ENCODE measurements at places on chromosomes 7 and 10.

DNA sequence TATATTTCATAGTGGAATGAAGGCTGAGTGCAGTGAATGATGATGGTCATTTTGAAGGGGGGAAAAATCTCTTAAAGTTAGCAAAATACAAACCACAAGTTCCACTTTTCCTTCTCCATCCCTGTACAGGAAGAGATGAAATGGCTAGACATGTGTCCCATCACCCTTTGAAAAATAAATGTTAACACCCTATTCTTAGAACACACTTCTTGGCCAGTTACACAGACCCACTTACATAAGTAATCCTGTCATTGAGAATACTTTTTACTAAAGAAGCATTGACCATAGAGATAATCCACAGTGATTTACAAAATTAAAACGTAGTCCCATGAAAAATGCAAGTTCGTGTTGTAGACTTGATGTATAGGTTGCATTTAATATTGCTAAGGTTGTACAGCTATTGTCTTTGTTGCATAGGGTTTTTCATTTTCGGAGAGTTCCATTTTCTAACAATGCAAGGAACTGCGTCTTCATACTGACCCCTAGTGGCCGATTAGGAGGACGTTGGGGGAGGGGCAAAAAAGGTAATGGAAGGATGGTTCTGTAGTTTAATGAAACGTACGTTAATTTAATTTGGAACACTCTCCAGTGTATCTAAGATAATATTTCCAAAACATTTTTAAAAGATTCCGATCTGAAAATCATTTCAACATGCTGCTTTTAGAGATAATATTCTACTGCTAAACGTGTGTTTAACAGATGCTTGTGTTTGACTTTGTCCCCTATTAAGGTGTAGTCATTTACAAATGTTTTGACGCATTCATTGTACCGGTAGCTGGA is 60.9 kb downstream of the ARMC3 start:
- DNase-seq, result peak; percentile 71

DNA sequence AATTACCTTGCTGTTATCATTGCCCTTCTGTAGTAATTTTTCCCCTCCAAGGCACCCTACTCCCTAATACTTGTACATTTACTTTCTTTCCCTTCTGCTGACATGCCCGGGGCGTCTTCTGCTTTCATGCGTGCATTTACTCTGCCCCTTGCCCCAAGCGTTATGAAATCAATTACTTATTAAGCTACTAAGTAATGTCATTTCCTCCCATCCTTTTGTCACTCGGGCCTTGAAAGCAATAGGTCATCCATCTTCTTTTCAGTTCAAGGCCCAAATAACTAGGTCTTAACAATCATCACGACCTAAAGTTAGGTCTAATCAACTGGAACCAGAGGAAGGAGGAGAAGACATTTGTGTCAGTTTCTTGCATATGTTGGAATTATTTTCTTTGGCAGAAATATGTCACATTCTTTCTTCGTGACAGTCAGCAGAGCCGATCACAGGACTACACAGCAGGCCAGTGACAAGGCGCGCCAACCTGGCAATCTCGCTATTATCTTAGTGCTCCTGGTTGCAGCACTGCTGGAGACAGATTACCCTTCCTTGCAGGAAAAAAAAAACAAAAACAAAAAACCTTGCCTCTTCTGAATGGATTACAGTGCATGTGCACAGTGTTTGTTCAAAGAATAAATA is 179.2 kb downstream of the RELN start:
- DNase-seq, result no peak

GRCh38 chr7:110442381-110442837 is 648.5 kb upstream of the LRRN3 start:
- no peak for DNase-seq

DNA sequence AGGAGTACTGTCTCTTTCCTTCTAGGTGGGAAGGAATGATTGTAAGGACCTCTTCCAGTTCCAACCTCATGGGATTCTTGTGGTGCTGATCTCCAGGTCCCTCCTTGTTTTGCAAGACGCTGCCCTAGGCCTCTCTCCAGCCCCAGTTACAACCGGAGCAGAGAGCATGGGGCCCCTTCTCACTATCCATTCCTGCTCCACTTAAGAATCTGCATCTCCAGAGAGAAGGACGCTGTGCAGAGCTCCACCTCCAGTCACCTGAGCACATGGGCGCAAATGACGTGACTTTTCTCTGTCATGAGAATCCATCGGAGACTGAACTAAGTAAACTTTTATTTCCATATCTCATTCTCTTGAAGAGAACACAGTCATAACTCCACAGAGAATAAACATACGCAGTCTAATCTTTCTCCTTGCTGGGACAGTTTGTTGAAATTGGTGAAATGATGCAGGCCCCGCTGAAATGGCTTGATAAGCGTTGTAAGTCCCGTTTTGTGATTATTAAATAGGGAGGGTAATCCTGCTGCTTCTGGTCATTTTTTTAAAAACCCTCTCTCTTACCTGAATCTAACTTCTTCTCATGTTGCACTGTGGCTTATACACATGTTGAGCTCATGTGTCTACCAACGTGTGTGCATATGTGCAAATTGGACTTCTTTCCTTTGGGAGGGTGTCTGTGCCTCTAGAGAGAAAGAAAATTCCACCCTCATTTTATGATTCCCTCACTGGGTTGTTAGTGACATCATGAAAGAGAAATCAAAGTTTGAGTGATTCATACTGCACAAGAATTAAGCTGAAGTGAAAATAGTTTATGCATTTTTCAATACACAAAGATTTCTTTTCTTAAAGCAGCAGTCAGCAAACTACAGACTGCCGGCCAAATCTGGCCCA is 133.2 kb upstream of the TBX20 start:
- DNase-seq, result no peak

GRCh38 chr7:120794106-120794729 is 63.7 kb downstream of the TSPAN12 start:
- no peak for DNase-seq

DNA sequence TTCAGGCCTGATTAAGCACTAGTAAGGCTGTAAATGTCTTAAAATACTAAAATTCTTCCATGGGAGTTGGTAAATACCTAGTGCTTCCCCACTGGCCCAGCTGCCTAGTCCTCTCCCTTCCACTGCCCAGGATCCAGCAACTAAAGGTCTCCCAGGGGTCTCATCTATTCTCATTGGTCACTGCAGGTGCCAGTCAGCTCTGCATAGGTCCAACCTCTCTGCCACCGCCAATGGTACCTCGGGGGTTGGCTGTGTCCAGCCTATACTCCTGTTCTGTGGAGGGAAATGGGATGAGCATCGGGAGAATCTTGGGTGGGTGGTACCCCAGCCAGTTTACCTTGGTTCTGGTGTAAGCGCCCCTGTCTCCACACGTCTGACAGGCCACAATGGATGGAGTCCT is 6.1 kb upstream of the CREB5 start:
- DNase-seq, result no peak

GRCh38 chr7:2824678-2825461 is 19.2 kb downstream of the GNA12 start:
- no peak for DNase-seq

- no peak for DNase-seq
Measured at GRCh38 chr10:60644436-60645130, 133.7 kb upstream of the CDK1 start.

- DNase-seq, result no peak
Measured at GRCh38 chr10:5159126-5159525, 25.8 kb downstream of the AKR1C8 start.
